Suprapubic skin (tissue), 4 donors: ENCODE measurements at places on chromosomes 6 and 20.

DNA sequence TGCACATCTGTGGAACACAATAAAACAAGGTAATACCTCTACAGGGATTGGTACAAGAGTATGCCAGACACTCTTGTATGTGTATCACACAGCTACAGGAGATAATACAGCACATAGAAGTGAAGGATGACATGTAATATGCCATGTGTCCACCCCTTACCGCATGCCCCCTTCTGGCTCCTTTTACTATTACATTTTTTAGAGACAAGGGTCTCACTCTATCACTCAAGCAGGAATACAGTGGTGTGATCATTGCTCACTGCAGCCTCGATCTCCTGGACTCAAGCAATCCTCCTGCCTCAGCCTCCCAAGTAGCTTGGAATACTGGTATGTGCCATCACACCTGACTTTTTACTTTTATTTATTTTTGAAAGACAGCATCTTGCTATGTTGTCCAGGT lies 4.2 kb upstream of the NCR3 start:
- DNase-seq, result no peak

DNA sequence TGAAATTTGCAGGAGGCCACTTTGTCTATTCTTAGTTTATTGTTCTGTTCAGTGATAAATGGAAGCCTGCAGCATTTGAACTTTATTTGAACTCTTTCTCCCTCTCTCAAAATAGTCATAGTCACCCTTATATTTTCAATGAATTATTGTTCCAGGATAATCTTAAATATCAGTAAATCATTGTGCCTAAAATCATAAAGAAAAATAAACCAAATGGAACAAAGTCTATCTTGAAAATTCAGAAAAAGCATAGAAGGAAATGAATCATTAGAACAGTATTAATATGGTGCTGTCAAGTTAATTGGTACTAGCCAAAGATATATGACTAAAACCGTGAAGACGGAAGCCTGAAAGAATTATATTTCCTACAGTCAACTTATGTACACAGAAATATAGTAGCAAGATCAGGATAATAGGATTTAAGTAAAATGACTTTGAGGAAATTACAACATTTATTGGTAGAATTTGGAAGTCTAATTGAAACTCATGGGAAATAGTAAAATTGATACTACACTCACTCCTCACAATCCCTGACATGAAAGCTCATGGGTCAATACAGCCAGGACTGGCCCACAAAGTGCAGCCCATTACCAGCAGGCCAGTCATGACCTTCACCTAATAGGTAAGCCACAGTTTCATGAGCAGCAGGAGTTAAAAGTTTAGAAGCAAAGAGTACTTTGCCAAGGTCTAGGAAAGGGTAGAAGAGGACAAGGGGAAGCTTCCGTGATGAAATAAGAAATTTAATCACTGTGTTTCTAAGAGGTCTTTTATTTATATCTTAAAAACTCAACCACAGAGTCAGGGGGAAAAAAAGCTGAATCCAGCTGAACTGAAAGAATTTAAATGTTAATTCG lies 119.9 kb upstream of the ENPP5 start:
- no peak for DNase-seq

DNA sequence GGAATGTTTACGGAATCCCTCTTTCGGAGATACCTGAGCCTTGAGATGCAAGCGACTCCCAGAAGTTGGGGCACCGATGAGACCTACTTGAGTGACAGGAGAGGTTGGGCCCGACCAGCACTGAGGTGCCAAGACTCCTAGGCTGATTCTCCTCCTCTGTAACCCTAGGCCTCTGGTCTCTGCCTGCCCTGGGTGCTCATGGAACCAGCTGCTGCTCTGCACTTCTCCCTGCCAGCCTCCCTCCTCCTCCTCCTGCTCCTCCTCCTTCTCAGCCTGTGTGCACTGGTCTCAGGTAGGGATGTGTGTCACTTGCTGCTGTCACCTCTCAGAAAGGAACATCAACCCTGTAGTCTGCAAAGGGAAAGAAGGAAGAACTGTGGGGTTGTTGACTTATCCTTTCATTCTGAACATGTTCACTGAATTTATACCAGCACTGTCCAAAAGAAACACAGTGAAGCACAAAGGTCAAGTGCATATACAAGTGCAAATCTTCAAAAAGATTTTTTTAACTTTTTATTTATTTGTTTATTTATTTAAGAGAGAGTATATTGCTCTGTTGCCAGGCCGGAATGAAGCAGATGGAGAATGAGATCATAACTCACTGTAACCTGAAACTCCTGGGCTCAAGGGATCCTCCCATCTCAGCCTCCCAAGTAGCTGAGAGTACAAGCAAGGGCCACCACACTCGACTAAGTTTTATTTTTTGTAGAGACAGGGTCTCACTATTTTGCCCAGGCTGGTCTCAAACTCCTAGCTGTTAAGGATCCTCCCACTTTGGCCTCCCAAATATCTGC lies 913 bp downstream of the BTN2A2 start:
- no peak for DNase-seq

DNA sequence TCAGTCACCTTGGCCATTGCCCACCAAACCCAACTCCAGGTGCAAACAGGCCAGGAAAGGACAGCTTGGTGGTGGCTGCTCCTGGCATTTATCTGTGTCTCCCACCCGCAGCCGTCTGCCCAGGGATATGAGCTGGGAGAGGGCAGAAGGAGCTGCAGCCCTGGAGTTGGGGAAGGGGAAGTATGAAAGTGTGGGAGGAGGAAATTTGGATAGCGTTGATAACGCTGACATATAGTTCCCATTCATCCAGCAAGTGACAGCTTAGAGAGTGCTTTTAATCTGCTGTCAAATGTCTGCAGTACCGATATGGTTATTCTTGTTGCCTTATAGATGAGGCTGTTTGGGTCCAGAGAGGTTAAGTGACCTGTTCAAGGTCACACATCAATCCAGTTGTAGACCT lies 741 bp downstream of the KCNK16 start:
- no peak for DNase-seq

DNA sequence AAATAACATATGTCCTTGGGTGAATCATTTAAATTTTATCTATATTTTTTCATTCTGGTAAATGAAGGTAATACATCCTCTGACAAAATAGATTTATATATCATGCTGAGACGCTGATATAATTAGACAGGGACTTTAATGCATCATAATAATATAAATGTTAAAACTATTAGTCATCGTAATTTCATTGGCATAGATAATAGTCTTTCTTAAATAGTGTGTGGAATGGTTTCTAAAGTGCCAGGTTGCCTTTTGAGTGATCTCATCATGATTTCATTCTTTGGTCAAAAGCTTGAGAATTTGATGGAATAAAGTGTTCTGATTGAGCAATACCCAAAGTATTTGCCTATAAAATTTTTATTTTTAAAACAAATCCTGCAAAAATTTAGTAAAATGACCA lies 43.2 kb upstream of the BMP5 start:
- no peak for DNase-seq

GRCh38 chr20:49259284-49259683 lies 18.6 kb downstream of the ZNFX1 start:
- DNase-seq, result no peak

GRCh38 chr20:1287306-1287705 lies 21.2 kb downstream of the SNPH start:
- no peak for DNase-seq

DNA sequence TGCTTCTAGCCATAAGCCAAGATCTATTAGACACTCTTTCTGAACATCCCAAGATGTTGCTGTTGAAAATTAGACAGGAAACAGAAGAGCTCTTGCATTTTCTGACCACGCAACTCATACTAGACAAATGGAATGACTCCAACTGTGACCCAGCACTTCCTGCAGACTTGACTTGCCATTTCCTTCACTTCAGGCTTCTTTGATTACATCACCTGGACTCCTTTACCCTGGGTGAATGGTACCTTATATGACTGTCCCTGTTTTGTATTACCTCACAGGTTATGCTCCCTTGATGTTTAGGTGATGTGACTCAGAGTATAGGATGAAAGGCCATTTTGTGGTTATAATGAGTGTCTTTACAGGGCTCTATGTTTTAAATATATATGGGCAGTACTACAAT lies 236.1 kb downstream of the BMP2 start:
- DNase-seq, result no peak

GRCh38 chr6:105364243-105364642 lies 38.6 kb downstream of the PREP start:
- DNase-seq, result no peak

DNA sequence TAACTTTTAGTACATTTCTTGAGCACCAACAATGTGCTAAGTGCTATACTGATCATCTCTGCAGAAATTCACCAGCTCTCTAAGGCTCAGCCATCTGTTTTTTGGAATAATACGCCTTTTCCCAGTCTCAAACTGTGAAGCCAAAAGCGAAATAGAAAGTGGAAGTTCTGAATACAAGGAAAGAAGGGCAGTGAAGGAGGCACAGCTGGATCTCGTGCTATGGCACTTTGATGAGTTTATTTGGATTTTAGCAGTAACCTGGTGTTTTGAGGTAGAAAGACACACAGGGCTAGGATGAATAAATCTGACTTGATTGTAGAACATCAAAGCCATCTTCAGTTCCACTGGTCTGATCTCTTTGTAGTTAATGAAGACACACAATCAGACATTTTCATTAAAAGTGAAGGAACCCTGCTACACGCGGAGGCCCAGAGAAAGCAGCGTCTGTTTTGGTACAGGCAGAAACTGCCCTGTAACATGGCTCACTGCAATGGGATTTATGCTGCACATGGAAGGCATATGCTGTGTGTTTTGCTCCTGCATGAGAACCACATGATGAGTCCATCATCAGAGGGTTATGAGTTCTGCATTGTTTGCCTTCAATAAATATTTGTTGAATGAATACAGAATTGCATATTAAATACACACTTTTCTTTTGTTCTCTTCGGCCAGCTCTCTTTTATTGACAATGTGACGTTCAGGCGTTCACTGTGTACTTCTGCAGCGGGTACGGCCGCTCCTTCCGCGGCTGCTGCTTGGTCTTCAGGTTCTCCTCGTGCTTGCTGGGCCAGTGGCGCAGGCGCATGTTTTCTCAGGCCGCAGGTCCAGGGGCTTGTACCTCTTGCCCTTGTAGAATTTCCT lies 100.9 kb downstream of the PREP start:
- DNase-seq, result no peak

- DNase-seq, result no peak
Measured at GRCh38 chr6:150327117-150327774, 41.6 kb upstream of the IYD start.

DNA sequence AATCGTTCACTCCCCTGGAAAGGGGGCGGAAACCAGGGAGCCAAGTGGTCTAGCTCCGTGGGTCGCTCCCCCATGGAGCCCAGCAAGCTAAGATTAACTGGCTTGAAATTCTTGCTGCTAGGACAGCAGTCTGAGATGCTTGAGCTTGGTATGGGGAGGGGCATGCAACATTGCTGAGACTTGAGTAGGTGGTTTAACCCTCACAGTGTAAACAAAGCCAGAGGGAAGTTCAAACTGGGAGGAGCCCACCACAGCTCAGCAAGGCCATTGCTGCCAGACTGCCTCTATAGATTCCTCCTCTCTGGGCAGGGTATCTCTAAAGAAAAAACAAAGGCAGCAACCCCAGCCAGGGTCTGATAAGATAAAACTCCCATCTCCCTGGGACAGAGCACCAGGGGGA lies 43.2 kb downstream of the COL21A1 start:
- no peak for DNase-seq

- DNase-seq, result no peak
Measured at GRCh38 chr6:153167061-153167891, 36.2 kb upstream of the RGS17 start.

- no peak for DNase-seq
Measured at GRCh38 chr6:17964633-17965032, 22.8 kb downstream of the KIF13A start.
